Kasumi-1 (cell line): ENCODE measurements at places on chromosomes 4 and X.

DNA sequence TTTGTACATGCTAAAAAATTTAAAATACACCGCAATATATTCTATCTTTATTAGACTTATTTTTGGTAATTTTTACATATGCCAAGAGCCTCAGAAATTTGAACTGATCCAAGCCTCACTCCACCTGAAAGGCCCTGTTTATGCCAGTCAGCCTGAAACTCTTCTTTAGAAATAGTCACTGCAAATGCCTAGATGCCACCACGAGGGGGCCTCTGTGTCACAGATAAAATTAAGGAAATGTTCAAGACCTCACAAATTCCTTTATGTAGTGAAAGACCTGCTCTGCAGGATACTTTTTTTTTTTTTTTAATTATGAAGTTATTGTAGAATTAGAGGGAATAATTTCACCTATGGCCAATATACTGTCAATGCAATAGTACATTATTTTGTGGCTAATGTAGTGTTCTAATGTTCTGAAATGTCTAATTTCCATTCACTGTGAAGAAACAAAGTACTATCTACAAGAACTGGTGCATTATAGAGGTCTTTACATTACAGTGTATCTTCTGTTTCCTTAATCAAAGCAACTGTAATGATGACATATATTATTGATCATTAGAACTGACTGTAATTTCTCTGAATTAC lies 69.8 kb downstream of the DTHD1 start:
- DNase-seq, result peak; percentile 66

DNA sequence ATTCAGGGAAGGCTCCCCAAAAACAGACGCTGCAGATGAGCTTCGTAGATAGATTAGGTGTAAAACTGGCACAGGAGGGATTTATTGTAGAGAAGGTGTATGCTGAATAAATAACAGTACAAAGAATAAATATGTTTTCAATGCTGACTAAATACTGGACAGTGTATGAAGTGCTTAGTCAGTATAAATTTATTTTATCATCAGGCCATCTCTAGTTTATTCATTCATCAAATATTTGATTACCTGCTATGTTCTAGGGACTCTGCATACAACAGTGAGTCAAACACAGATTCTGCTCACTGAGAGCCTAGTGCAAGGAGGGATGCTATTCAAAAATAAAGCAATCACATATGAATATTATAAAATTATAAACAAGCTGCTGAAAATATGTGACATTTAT lies 63.6 kb upstream of the TSPAN5 start:
- no peak for DNase-seq

DNA sequence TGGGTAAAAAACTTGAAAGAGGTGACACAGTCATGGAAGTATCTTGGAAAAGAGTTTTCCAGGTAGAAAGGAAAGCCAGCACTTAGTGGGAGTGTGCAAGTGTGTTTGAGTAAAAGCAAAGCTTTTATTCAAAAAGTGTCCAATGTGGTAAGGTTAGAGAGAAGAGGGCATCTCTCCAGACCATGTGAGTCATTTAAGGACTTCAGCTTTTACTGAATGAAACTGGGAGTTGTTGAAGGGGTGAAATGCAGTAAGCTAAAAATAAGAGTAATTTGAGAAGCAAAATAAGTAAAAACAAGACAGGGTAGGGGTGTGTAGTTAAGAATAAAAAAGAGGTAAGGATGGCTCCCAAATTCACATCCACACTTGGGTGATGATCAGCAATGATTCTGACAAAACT lies 238.9 kb downstream of the SLC7A11 start:
- no peak for DNase-seq

DNA sequence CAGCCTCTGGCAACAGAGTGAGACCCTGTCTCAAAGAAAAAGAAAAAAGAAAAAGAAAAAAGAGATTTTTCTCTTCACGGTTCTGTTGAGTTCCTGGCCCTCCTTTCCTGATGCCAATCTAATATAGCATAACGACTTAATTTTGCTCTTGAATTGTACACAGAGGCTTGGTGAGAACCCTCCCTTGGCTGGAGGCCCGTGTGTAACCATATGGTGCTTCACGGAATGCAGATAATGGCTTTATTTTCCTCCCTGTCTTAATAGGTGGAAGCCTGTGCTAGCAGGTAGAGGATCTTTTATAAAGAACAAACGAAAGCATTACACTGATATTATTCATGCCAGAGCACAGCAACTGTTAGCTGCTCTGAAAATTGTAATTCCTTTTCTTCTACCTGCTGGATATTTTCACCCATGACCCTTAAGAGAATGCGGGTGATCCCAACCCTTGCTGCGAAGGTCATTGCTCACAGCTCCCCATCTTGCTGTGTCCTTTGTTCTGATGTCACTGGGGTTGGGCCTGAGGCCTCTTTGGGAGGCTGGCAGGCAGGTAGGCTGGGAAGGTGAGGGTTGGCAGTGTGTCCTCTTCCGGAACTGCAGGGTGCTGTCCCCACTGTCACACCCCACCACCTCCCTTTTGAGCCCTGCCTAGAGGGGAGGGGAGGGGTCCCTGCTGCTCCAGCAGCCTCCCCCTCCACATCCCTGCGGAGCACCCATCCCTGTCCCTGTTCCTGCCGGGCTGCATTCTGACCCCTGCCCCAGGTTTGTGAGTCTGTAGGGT lies 83.8 kb upstream of the STOX2 start:
- no peak for DNase-seq

- DNase-seq, result peak; percentile 6
Observed at GRCh38 chr4:37464373-37465128, 220.0 kb downstream of the NWD2 start.

GRCh38 chr4:181085557-181085956 lies 1157.6 kb upstream of the TENM3 start:
- DNase-seq, result no peak

DNA sequence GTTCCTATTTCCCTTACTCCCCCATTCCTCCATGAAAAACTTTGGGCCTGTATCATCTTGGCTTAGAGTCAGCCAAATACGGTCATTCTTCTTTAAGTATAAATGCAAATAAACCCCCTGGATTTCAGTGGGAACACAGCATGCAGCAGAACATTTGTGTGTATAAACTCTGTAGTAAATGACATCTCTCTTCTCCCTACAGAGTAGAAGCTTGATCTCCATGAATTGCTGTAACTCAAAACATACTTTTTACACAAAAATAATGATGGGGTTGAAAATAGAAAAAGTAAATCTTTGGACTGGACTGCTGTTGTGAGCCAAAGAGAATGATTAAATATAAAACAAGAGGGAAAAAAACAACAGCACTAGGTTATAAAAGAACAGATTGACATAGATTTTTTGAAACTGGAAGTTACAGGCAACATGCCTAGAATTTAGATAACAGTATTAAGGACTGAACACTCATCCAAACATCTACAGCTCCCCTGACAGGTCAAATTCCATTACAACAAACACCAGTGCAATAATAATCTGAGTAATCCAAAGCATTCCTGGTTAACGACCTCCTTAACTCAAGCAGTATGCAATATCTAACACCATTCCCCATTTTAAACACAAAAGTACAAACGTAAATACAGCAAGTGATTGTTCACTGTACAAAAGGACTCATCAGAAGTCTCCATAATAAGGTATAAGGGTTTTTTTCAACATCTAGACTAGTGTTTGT lies 30.7 kb downstream of the TSPAN5 start:
- DNase-seq, result no peak

GRCh38 chr4:21888195-21888976 lies 60.2 kb downstream of the KCNIP4 start:
- DNase-seq, result no peak

DNA sequence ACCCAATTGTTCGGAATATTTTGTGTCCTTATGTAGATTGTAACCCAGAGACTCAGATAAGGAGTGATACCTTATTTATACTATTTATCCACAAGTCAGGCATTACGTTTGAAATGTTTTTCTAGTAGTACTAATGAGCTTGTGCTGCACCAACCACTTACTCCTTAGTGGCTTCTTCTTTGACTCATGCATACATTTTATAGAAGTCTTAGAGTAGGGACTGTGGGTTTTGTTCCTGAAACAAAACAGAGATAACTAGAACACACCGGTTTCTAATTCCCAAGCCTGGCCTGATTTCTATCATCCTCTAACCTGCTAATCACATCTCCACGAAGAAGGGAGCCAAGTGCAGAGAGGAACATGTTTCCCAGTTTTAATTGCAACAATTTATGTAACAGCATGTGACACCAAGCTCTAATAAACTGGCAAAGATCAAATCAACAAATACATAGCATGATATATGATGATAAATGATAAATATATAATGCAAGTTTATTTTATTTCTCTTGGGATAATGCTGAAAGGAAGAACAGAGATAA lies 32.3 kb downstream of the MGARP start:
- DNase-seq, result no peak

DNA sequence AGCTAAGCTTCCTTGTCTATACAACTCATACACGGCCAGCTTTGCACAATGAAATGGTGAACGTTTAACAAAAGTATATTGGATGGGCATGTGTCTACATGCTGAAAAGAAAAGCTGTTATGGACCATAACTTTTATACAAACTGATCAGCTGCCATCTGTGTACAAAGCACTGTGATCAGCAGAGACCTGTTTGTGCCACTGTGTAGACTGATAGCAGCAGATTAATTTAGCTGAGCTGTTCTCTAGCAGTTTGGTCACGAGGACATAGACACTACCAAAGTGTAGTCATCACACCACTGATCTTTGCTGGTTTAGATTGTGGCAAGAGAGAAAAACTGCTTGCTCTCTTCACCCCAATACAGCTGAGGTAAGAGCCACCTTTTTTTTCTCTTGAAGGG lies 124.5 kb downstream of the RAPGEF2 start:
- DNase-seq, result no peak

GRCh38 chr4:53511014-53511413 lies 80.3 kb downstream of the LNX1 start:
- no peak for DNase-seq
